ENCODE measurements at places on chromosomes 7 and 10.

GRCh38 chr10:26829810-26830515, 30.8 kb downstream of the ABI1 start:
- DNase-seq = no peak

DNA sequence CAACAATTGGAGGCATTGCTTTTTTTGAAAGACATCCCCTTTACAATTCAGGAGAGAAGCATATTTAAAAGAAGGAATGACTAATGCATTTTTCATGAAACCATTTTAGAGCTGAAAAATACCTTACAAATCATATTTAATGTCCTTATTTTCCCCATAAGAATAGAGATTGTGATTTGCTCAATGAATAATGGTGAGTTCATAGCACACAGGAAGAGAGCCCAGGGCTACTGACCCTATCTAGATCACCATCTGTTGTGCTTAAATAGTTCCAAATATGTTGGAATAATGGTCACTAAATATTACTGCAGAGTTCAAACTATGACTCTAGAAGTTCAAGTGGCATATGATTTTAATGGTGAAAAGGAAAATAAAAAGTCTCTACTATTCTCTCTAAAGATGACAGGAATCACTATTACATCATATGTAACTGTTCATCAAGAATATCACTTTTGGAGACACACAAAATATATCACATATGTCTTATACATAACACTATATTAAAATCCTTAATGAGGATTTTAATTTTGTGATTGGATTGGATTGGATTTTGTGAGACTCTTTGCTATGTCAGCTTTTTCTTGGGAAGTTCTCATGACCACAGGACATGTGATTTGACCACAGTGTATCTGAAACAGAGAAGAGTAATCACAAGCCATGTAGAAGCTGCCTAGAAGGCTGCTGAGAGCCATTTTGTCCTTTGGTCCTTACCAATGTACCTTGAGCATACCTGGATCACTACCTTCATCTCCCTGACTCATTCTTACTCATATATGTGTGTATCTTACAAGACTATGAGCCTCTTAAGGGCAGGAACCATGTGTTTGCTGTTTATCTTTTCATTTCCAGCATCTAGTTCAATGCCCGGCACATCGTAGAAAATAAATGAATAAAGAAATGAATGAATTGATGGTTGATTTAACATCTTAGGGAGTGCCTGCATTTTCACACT, 26.4 kb downstream of the SLC16A9 start:
- no peak for DNase-seq

DNA sequence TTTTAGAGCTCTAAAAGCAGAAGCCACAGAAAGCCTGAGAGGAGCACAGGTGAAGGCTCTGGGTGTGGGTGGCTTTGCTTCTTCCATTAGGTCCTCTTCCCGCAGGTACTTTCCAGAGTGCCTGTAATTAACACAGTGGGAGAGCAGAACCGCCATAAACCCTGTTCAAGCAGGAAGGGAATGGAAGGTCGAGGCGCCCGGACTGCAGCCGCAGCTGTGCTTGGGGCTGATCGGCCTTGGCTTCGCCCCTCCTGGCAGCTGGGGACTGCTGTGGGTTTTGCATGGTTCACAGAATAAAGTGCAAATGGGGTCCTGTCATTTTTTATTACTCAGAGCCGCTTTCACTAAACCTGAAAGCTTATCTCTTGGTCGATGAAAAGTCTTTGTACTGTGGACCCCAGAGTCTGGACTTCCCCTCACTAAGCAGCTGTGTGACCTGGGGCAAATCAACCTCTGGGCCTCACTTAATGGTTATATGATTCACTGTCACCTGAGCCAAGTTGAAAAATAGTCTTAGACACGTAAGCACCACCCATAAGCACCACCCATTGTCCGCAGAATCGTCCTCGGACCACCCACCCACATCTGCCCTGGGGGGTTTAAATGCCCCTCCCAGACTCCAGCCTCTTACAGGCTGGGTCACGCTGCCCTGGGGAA, 100.9 kb downstream of the XRCC2 start:
- DNase-seq = no peak

- no peak for DNase-seq
Observed at GRCh38 chr10:26983156-26983555, 117.1 kb downstream of the ANKRD26 start.

GRCh38 chr10:115861864-115862263, 411.1 kb downstream of the GFRA1 start:
- no peak for DNase-seq

- DNase-seq = no peak
Observed at GRCh38 chr10:34195364-34196057, 619.6 kb downstream of the PARD3 start.

- no peak for DNase-seq
Observed at GRCh38 chr10:130456616-130457015, 320.4 kb downstream of the GLRX3 start.

DNA sequence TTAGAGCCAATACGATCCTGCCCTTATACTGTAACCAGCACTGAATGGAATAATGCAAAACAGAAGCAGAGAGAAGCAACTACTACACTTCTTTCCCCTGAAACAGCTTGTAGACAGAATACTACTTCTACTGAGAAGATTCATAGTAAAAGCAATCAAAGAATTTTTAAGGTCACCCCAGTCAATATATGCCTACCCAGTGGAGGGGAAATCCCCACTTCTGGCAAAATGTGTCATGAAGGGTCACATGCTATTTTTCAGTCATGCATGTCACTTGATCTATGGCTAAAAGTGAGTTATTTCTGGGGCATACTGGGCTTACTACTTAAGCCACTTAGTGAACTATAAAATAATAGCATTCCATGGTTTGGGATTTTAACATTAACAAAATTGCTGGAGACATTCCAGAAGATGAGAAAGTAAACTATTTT, 25.6 kb downstream of the IRF5 start:
- DNase-seq = no peak

- no peak for DNase-seq
Observed at GRCh38 chr7:47186316-47186715, 395.6 kb downstream of the TNS3 start.

DNA sequence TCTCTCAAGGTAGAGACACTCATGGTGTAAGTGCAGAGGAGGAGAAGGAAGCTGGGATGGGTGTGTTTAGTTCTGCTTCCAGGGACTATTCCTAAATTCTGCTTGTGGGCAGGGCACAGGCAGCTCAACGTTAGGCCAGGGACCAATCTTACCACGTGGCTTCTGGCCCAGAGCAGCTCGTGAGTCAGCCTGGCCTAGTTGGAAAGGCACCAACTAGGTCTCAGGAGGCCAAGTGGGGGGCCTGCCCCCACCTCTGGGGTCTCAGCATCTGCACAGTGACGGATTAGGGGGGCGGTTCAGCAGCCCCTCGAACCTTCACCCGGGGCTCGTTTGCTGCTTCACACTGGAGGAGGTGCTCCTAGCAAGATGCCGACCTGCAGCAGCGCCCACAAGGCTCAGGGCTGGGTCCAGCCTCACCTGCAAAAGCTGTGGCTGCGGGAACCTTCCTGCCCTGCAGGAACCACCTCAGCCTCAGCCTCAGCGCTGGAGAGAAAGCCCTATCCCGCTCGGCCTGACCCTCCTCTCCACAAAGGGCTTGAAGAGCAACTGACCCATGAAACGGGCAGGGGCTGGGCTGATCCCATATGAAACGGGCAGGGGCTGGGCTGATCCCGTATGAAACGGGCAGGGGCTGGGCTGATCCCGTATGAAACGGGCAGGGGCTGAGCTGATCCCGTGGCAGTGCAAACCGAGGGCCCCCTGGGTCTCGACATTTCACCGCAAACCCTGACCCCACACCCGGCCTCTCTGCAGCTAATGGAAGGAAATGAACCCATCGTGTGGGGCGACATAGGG, 447.4 kb downstream of the DNAJB6 start:
- no peak for DNase-seq

- no peak for DNase-seq
Observed at GRCh38 chr7:47194516-47195057, 387.3 kb downstream of the TNS3 start.

GRCh38 chr7:71479231-71479630, 347.3 kb downstream of the GALNT17 start:
- DNase-seq = no peak

- DNase-seq = no peak
Observed at GRCh38 chr10:73359492-73359891, 828 bp upstream of the CFAP70 start.

DNA sequence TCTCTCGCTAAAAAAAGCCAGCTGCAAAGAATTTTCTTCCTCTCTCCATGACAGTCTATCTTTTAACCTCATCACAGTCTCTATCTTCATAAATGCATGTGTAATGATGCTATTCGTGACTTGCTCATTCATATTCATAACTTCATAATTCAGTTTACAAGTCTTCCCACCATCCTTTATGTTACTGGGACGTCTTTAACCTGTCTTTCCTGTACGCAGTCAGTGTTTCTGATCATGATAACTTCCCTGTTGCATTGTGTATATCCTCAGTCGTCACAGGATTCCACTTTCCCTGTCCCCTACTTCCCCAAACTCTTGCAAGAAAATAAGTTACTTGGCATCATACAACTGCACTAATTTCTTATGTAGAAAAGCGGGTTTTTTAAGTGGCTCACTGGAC, 165.6 kb upstream of the ASAH2 start:
- no peak for DNase-seq

- no peak for DNase-seq
Observed at GRCh38 chr10:98295907-98296306, 27.9 kb upstream of the LOXL4 start.

- DNase-seq = no peak
Observed at GRCh38 chr10:107708981-107709380, 544.5 kb upstream of the SORCS1 start.

- DNase-seq = no peak
Observed at GRCh38 chr7:81676813-81677212, 93.0 kb downstream of the HGF start.

GRCh38 chr7:47415318-47416212, 166.3 kb downstream of the TNS3 start:
- no peak for DNase-seq

DNA sequence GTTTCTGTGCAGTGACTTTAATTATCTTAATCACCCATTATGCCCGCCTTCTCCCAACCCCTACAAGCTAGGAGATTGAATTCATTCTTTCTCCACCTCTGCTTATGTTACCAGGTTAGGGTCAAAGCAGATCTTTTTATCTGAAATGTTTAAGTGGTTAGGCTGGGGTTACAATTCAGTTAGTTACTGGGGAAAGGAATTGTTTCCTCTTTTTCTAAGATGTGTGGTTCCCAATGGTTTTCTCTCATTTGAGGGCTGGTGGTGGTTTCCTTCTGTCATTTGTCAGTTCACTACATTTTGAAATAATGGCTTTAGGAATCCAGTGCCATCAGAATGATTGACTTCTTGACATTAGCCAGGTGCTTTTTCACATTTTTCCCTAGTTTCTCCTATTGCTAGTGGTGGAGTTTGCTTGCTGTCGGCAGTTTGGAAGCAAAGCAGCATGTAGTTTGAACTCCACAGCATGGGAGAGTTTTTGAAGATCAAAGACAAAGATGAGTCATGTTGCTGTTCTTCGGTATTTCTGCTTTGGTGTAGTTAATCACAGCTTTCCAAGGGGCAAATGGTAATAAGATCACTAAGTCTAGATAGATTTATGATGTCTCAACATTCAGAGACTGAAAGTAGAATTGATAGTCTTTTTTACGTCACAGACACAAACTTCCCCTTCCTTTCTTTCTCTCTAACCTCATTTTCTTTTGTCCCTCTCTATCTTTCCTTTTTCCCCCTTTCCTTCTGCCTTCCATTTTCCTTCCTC, 168.2 kb downstream of the SND1 start:
- DNase-seq = no peak

DNA sequence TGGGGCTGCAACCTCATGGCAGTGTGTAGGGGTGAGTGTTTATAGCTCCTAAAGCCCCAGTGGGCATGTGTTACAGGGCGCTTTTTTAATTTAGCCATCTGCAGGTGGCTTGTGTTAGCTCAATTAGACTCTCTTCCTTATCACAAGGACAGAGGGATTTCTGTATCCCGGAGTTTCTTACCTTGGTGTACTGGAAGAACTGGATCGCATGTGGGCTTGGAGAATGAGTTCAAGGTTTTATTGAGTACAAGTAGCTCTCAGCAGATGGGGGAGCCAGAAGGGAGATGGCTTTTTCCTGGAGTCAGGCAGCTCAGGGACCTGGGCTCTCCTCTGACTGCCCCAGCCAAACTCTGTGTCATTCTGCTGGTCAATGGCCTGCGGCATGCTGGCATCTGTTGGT, 153.5 kb upstream of the C7orf33 start:
- DNase-seq = no peak

- no peak for DNase-seq
Observed at GRCh38 chr7:151382079-151382885, 27.6 kb downstream of the WDR86 start.

DNA sequence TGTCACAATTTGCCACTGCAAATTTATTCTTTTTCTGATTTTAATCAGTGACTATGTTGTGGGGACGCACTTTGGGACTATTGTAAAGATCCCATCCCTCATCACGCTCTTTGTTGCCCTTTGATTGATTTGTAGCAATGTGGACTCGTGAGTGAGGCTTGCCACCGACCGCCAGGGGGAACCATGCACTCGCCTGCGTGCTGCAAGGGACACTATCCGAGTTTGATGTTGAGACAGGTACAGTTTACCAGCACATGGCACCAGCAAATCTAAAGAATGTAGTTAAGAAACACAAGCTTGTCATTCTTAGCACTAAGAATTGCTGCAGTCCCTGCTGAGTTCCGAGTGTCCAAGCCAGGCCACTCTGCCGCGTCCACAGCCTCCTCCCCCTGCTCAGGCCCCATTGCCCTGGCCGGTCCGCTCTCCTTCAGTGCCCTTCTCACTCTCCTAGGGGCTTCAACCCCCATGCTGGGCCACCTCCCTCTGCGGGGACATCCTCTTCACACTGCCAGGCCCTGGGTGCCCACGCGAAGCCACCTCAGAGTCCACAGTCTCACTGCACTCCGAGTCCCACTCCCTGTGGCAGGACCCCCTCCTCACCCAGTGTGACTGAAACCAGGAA, 2.0 kb upstream of the SFTPA2 start:
- DNase-seq = peak; percentile 47

DNA sequence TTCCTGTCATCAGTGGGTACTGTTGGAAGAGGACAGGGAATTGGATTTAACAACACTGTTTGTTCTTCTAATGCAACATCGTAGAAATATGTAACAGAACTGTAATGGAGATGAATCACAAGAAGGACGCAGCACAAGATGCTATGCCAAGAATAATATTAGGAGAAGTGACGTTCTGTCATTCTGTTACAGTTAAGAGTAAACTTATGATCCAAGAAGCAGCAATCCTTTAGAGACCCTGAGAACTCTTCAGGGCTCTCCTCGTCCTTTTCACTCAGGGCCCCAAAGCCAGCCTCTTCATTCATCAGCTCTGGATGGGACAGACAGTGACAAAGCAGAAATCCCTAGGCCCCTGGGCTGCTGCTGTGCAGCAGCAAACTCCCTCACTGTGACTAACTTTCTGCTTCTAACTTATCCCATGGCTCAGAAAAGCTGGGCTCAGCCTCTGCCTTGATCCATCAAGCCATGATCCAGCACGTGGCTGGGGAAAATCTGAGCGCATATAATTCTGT, 8.7 kb upstream of the IL6 start:
- DNase-seq = no peak
